SK-N-SH (cell line): ENCODE measurements at places on chromosomes 12 and 14. TPM values are rescaled to one million over a fixed set of nuclear protein-coding genes. Genes with fewer than 3 reads are reported as not detected.

The SOX5 gene
- 0.21 and 0.39 TPM in 2 replicates for polyA plus RNA-seq

GRCh38 chr12:121776190-121777098 is 17.0 kb downstream of the RHOF start:
- H3K4me3 ChIP-seq = no peak overlapping the region
- peak; percentile 90 for DNase-seq
- H3K4me1 ChIP-seq = no peaks in the 10 kb centered on the region
- H3K27ac ChIP-seq = no peak overlapping the region
- no peaks in the 10 kb centered on the region for H3K36me3 ChIP-seq

DNA sequence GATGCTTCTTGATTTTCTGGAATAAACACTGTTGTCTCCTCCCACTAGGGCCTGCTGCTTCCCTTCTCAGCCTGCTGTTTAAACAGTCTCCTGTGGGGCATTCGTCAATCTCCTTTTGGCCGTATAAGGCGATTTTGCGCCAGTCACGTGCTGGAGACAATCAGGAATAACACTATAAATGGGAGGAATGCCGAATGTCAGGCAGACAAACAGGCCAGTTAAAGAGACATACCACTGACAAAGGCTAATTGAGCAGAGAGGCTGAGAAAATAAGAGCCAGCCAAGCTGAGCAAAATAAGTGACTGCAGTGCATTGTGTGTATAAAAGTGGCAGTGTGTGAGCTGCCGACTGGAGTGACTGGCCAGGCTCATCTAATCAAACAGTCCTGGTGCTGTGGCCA is 23.3 kb downstream of the DMAC2L start:
- H3K27me3 ChIP-seq = no peaks in the 10 kb centered on the region
- H3K27ac ChIP-seq = peak overlapping the region; percentile 49; the same call in 1 of the 2 replicates
- H3K4me1 ChIP-seq = peaks cover 17% of the 10 kb centered on the region; the same call in 1 of the 2 replicates
- peak; percentile 55 for DNase-seq

DNA sequence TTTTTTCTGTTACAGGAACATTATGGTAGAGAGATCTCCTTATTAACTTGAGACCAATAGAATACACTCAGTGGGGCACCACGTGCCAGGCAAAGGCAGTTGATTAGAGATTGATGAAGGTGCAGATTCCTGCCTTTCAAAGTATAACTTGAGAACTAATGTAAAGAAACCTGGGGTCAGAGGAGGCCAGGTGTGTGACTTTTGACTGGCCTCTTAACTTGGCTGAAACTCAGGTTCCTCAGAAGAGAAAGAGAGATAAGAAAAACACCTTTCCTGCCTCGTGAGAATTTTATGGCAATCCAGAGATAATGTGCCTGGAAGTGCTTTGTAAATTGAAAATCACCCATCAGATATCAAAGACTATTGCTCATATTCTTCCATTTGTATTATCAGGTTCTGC is 110.7 kb upstream of the GZMB start:
- no peak overlapping the region for H3K4me3 ChIP-seq
- DNase-seq = no peak
- H3K36me3 ChIP-seq = no peaks in the 10 kb centered on the region

DNA sequence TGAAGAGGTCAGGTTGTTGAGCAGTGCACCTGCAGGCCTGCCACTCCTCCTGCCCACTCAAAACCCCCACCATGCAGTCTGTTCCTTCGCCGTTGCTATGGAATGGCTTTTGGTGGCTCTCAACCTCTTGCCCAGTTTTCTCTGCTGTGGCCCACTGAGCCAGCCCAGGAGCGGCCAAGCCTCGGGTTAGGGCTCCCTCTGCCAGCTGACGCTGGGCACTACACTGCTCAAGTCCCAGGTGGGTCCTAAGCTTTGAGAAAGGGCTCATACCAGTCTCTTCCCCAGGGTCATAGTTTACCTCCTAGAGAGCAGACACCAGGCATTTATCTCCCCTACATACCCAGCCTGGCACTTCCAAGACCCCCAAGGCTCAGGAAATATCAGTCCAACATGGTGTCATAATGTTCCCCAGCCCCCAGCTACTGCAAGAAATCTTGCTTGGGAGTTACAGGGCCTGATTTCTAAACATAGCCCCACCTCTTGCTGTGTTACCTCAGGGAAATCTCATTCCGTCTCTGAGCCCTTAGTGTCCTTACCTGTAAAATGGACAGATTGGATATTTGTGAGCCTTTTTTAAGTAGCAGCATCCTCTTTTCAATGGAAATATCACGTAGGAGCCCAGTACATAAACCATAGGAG is 59.4 kb downstream of the TSPAN11 start:
- no peaks in the 10 kb centered on the region for H3K27me3 ChIP-seq
- H3K36me3 ChIP-seq = no peaks in the 10 kb centered on the region
- no peaks in the 10 kb centered on the region for H3K4me1 ChIP-seq
- no peak overlapping the region for H3K4me3 ChIP-seq
- DNase-seq = peak; percentile 88

- H3K4me1 ChIP-seq = no peaks in the 10 kb centered on the region
- H3K27me3 ChIP-seq = no peaks in the 10 kb centered on the region
- H3K4me3 ChIP-seq = no peak overlapping the region
- no peak overlapping the region for H3K27ac ChIP-seq
Observed at GRCh38 chr12:62400135-62400534, 66.5 kb upstream of the MON2 start.

The CNPY2 gene
- 191 and 196 TPM in 2 replicates for polyA plus RNA-seq

The SPIC gene
- polyA plus RNA-seq = not detected in 2 replicates

The CD163 gene
- 0.03 TPM in 1 of 2 replicates, not detected in the other for polyA plus RNA-seq

The MRPL52 gene
- polyA plus RNA-seq = 80.8 and 116 TPM in 2 replicates

DNA sequence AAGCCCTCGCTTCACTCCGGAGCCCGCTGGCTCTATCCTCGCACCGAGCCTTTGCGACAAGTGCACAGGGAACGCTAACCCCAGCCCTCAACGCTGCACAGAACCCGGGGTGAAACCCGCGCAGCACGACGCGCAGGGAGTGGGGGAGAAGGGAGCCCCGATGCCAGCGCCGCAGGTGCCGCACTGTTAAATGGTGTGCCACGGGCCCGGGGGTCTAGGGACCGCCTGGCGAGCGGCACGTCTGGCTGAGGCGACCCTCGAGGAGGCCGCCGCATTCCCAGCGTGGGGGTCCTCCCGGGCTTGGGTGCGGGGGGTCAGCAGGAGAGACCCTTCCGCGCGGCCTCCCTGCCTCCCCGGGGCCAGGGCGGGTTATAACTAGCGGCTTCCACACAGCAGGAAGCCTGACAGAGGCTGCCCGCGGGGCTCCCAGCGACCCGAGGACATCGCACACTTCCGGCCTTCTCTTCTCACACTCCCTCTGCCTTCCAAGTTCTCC is 23.8 kb upstream of the LRTM2 start:
- no peak overlapping the region for H3K27ac ChIP-seq
- H3K4me1 ChIP-seq = peaks cover 35% of the 10 kb centered on the region; the same call in 1 of the 2 replicates
- H3K4me3 ChIP-seq = no peak overlapping the region
- no peaks in the 10 kb centered on the region for H3K27me3 ChIP-seq
- DNase-seq = no peak

DNA sequence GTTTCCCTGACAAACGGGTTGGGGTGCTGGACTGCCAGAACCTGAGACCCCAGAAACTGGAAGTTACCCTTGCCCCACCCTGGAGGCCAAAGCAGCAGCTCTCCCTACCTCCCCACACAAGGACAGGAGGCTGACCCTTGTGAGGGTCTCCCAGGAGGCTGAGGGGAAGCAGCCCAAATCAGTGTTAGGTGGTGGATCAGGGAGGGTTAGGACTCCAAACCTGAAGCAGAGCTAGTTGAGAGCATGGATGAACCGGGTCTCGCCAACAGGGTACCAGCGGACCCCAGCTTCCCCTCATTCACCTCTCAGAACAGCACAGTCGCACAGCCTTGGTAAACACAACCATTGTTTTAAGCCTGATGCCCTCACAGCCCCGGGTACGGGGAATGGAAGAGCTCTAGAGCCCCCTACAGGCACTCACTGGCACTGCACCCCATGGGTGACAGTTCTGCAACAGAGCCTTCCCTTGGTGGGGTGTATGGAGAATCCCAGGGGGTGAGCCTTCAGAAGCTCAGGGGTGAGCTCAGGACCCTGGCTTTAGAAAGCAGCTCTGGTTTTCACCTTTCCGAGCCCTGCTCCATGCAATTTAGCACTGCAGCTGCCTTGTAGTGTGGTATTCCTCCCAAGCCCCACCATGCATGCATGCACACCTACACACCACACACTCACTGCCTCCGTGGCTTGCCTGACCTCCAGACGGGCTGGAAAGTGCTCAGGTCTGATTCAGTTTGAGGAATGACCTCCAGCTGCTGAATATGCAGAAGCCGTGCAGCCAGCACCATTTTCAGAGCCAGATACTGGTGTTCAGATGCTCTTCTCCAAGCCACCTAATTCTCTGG is 11.2 kb downstream of the ESRRB start:
- no peaks in the 10 kb centered on the region for H3K4me1 ChIP-seq
- peak overlapping the region; percentile 50; the same call in 1 of the 2 replicates for H3K4me3 ChIP-seq
- H3K27ac ChIP-seq = no peak overlapping the region
- DNase-seq = peak; percentile 90
- H3K27me3 ChIP-seq = peaks cover 46% of the 10 kb centered on the region

GRCh38 chr12:79884401-79885006 is 50.4 kb downstream of the PPP1R12A start:
- DNase-seq = no peak
- H3K36me3 ChIP-seq = no peaks in the 10 kb centered on the region
- H3K4me3 ChIP-seq = no peak overlapping the region
- peaks cover 16% of the 10 kb centered on the region for H3K4me1 ChIP-seq
- H3K27me3 ChIP-seq = no peaks in the 10 kb centered on the region
- H3K27ac ChIP-seq = no peak overlapping the region

The KRT2 gene
- not detected in 2 replicates for polyA plus RNA-seq

- no peaks in the 10 kb centered on the region for H3K36me3 ChIP-seq
- H3K4me3 ChIP-seq = no peak overlapping the region
- no peaks in the 10 kb centered on the region; the same call in 1 of the 2 replicates for H3K27me3 ChIP-seq
- DNase-seq = peak; percentile 36
Observed at GRCh38 chr12:58540480-58541299, 379.6 kb downstream of the LRIG3 start.

DNA sequence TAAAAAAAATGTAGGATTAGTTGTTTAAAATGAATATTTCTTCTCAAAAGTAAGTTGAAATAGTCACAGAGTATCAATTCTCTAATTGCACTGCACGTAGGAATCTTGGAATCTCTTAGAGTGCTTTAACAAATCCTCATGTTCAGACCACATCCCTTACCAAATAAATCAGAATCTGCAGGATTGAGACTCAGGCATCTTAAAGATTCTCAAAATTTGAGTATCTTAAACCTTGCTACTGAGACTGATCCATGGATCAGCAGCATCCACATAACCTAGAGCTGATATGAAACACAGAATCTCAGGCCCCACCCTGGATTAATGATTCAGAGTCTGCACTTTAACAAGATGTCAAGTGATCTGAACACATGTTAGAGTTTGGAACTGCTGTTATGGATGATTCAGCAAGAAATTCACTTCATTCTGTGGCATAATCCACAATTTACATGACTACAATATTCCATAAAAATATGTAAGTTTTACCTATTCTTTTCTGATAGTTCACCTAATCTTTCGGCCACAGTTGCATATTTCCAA is 58.7 kb downstream of the ADAMTS20 start:
- no peak overlapping the region for H3K27ac ChIP-seq
- H3K4me3 ChIP-seq = no peak overlapping the region
- no peaks in the 10 kb centered on the region; the same call in none of the 2 replicates for H3K4me1 ChIP-seq
- H3K36me3 ChIP-seq = no peaks in the 10 kb centered on the region
- H3K27me3 ChIP-seq = no peaks in the 10 kb centered on the region

GRCh38 chr12:47561746-47562145 is 144.1 kb downstream of the RPAP3 start:
- no peak for DNase-seq
- no peak overlapping the region for H3K4me3 ChIP-seq
- no peaks in the 10 kb centered on the region for H3K36me3 ChIP-seq
- no peaks in the 10 kb centered on the region for H3K4me1 ChIP-seq
- H3K27ac ChIP-seq = no peak overlapping the region
- peaks cover 11% of the 10 kb centered on the region; the same call in 1 of the 2 replicates for H3K27me3 ChIP-seq

The TSPAN9 gene
- 34.9 and 40.1 TPM in 2 replicates for polyA plus RNA-seq

DNA sequence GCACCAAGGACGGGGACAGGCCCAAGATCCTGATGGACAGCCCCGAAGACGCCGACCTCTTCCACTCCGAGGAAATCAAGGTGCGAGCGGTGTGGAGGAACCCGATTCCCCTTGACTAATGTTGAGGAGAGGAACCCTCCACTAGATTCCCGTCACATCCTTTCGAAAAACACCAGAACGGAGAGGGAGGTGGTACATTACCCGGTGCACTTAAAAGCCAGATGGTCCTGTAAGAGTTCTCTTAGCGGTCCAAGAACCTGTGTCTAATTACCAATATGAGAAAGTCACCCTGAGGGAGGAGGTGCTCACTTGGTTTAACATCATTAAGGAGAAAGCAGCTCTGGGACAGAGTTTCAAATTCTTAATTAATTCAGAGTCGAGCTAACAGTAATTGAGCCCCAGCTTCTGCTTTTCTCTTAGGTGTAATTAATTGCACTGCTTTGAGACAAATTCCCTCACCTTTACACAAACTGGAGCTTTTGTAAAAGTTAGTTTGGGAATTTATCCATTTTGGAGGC is 450 bp downstream of the PRKAB1 start:
- no peak for DNase-seq
- peak overlapping the region; percentile 76 for H3K27ac ChIP-seq
- no peaks in the 10 kb centered on the region for H3K27me3 ChIP-seq
- H3K4me3 ChIP-seq = peak overlapping the region; percentile 84
- peaks cover 25% of the 10 kb centered on the region for H3K36me3 ChIP-seq

- no peak overlapping the region for H3K4me3 ChIP-seq
- H3K36me3 ChIP-seq = no peaks in the 10 kb centered on the region
- H3K27me3 ChIP-seq = no peaks in the 10 kb centered on the region
- peaks cover 3% of the 10 kb centered on the region for H3K4me1 ChIP-seq
- no peak overlapping the region for H3K27ac ChIP-seq
Observed at GRCh38 chr12:11666131-11667050, 16.9 kb downstream of the ETV6 start.

The CBLN3 gene
- polyA plus RNA-seq = 1.8 TPM in 2 replicates

DNA sequence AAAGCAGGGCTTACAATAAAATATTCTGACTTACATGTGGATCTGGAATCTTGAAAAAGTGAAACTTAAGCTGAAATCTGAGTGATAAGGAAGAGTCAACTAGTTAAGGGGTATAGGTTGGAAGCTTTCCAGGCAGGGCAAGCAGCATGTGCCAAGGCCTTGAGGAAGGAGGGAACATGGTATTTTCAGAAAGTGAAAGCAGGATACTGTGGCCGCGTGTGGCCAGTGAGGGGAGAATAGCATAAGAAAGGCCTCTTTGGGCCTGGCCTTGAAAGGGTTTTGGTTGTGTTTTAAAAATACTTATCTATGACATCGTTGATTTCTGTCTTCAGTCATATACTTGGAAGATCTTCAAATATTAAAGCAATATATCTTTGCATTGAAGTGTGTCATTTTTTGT is 213.4 kb downstream of the AKAP6 start:
- DNase-seq = no peak
- H3K36me3 ChIP-seq = peaks cover 9% of the 10 kb centered on the region
- no peaks in the 10 kb centered on the region for H3K27me3 ChIP-seq
- no peak overlapping the region for H3K4me3 ChIP-seq

The C12orf42 gene
- polyA plus RNA-seq = not detected in 2 replicates

The SOAT2 gene
- 0.13 and 0.18 TPM in 2 replicates for polyA plus RNA-seq

The SLIRP gene
- polyA plus RNA-seq = 306 and 347 TPM in 2 replicates

The GALNT16 gene
- polyA plus RNA-seq = 12.7 and 17.0 TPM in 2 replicates

- H3K27me3 ChIP-seq = no peaks in the 10 kb centered on the region
- DNase-seq = no peak
- H3K4me3 ChIP-seq = no peak overlapping the region
- H3K36me3 ChIP-seq = no peaks in the 10 kb centered on the region
- H3K27ac ChIP-seq = no peak overlapping the region
- H3K4me1 ChIP-seq = no peaks in the 10 kb centered on the region
Observed at GRCh38 chr14:42742084-42742483, 1135.4 kb downstream of the LRFN5 start.
